ENCODE measurements at places on chromosomes 2 and 18.

DNA sequence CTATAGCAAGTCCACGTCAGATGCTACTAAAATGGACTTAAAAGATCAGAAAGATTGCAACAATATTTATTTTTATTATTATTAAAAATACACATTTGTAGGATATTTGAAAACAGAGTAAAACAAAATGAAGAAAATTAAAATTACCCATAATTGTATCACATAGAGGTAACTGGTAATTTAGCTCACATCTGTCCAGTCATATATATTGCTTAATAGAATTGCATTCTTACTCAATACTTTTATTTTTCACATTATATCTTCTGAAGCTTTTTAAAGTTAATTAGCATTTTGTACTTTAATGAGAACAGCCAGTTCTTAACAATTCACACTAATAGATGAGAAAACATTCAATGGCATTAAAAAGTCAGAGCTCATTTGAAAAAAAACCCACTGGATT is 11.5 kb upstream of the RNF144A start:
- DNase-seq: no peak

GRCh38 chr2:142946941-142947340 is 69.5 kb downstream of the KYNU start:
- DNase-seq: no peak

- no peak for DNase-seq
Measured at GRCh38 chr2:37881397-37881796, 43.7 kb upstream of the RMDN2 start.

DNA sequence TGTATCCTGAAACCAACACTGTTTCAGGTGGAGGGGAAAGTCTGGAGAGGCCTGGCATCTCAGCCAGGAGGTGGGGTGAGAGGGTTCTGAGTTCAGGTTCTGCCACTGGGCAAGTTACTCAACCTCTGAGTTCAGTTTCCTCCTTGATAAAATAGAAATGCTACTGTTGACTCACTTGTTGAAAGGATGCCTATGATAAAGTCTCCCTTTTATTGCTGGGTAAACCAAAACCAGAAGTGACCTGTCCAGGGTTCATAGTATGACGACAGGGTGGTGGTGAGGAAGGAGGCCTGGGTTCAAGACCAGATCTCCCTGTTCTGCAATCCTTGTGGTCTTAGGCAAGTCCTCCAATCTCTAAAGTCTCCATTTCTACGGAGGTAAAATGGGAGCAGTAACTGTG is 232.7 kb downstream of the PRKCE start:
- DNase-seq: no peak

DNA sequence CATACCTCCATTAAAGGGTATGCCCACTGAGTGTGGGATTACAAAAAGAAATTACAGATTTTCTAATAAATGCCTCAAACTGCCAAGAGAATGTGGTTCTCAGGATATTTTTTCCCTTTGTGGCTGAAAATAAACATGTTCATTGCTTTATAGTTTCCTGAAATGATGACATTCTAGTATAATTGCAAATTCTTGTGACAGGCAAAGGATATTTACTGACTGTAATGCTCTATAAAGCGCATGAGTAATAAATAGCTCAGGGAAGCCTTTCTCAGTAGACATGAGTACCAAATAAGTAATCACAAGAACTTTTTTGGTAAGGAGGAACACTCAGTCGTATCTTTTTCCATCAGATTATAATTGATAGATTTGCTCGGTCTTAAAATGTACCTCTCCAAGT is 72.3 kb downstream of the FTCDNL1 start:
- DNase-seq: no peak

DNA sequence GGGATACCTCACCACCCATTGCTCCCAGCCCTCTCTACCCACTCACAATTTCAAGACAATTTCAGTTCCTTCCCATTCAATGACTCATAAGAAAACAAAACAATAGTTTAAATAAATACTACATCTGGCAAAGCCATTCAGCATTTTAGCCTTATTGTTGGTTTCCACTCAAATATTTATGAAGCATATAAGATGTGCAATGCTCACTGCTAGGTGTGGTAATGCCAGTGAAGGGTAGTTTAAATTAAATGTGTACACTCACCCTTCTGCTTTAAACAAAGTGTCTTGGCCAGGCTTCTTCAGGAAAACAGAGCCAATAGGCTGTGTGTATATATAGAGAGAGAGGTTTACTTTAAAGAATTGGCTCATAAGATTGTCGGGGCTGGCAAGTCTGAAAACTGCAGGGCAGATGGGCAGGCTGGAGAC is 37.0 kb downstream of the INO80C start:
- no peak for DNase-seq

DNA sequence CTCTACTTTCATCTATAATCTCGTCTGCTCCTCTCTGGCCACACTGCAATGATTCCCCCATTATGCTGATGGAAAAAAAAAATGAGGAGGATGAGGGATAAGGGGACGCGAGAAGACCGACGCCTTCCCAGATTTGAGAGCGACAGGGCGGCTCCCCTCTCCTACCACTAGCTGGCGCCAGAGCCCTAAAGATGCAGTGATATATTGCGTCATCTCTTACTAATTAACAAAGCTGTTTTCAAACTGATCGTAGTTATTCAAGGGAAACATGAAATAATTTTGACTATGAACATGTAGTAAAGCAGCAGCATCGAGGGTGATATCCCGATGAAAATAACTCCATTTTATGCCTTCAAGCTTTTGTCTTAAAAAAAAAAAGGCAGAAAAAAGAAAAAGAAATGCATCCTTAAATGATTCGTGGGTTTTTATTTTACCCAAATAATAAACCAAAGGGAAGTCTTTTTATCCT is 48.0 kb upstream of the HNRNPA3 start:
- peak; percentile 53 for DNase-seq

GRCh38 chr18:23036660-23037201 is 98.6 kb upstream of the CABLES1 start:
- DNase-seq: no peak

DNA sequence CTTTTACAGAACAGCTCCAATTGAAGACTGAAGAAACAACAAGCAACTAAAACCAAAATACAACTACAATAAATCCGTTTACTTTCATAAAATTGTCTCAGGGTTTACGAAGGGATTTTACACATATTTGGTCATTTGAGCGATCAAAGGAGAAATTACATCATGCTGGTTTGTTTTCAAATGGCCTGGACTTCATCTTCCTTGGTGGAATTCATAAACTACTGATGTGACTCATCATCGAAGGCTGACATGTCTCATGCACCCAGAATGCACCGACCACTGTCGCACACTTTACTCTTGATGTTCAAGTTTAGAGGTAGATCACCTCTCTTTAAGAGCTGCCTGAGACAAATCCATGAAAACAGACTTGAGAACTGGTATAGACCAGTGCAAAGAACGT is 25.6 kb upstream of the PMAIP1 start:
- DNase-seq: no peak

DNA sequence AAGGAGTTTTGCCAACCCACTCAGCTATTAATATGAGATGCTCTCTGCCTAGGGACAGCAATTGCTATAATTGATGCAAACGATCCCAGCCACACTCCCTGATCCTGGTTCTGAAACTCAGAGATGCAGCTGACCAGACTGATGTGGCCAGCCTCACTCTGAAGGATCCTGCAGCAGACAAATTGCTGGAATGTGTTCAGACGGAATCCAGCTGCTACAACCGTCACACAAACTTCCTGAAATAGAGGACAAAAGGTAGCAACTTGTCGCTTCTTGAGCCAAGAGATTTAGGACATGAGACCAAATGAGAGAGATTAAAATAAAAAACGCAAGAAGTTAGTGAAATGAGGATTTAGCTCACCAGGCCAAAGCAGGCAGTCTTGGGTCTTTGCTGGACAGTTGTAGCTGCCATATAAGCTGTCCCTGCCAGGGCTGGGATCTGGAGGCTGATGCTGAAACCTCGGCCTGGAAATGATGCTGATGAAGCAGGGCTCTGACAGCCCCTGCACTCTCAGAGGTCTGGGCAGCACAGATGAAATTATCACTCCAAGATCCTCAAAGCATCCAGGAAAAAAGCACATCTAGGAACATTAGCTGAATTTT is 8.3 kb upstream of the YWHAQ start:
- DNase-seq: no peak

GRCh38 chr2:129936334-129936934 is 43.0 kb upstream of the RAB6C start:
- peak; percentile 21 for DNase-seq

- DNase-seq: no peak
Measured at GRCh38 chr2:219538504-219538951, 5.1 kb downstream of the CHPF start.

- no peak for DNase-seq
Measured at GRCh38 chr2:237073552-237073951, 12.1 kb upstream of the COPS8 start.

- DNase-seq: no peak
Measured at GRCh38 chr2:157874997-157875640, 1.0 kb downstream of the ACVR1 start.

- no peak for DNase-seq
Measured at GRCh38 chr2:172995323-172996244, 80.1 kb upstream of the MAP3K20 start.

- DNase-seq: no peak
Measured at GRCh38 chr2:70474256-70474848, 79.3 kb downstream of the TGFA start.

DNA sequence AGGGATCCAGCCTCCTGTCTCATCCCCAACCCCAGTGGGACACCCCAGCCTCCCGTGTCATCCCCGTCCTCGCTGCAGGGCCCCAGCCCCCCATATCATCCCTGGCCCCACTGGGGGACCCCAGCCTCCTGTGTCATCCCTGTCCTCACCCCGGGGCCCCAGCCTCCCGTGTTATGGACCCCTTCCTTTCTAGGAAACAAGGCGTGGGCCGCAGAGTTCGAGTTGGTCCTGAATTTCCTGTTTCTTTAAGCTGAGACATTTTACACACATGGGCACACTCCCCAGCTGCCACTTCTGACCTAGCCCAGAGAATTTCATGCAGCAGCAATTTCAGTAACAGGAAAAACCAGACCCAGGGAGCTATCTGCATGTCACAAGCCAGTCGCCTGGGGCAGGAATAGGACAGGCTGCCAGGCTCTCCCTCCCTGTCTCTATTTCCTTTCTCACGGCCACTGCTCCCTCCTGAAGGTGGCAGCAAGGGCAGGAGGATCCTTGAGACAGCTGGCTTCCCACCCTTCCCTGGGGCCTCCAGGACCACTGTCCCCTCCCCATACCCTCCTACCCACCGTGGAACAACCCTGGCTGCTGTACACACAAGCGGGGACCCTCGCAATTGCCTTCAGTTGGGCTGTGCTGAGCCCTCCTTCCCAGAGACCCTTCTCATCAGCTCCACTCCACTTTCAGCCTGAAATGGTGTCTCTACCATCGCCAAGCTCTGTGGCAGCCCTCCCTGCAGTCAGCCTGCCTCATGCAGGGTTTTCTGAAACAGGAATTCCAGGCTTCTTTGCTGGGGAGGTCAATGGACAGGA is 141.9 kb upstream of the ID2 start:
- no peak for DNase-seq

DNA sequence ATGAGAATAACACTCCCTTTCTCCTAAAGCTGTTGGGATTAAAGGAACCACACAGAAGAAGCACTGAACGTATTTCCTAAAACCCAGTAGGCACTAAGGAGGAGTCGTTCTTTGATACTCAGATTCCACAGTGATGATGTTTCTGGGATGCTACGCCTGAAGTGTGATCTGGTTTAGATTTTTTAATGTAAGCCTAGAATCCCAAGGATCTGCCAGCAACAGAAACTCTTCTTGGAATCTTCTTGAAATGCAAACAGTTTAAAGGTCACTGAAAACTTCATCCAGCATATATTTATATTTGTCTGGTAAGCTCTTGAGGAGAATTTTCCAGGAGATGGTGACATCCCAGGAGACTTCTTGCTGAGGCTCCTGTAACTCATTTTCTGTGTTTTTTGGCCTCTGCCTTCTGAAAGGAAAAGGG is 247.6 kb upstream of the TRIB2 start:
- DNase-seq: no peak

- no peak for DNase-seq
Measured at GRCh38 chr18:60096428-60096827, 196.6 kb downstream of the PMAIP1 start.

- DNase-seq: no peak
Measured at GRCh38 chr2:98806236-98806697, 75.3 kb upstream of the MGAT4A start.

DNA sequence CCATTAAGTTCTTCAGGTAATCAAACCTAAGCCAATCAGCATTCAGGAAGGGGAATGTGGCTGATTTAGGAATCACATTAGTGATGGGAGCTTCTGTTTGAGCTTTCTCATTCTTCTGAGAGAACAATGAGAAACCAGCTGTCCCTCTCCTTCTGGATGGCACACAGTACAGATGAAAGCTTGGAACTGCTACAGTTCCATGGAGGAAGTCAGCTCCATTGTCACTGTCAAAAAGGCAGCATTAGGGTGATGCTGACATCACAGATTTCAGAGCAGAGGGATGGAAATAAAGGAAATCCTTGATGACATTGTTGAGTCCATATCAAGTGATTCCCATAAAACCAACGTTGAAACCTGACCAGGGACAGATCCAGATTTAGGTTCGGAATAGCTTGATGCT is 36.1 kb upstream of the ACYP2 start:
- no peak for DNase-seq

GRCh38 chr18:9325716-9326115 is 8.9 kb upstream of the TWSG1 start:
- DNase-seq: no peak

DNA sequence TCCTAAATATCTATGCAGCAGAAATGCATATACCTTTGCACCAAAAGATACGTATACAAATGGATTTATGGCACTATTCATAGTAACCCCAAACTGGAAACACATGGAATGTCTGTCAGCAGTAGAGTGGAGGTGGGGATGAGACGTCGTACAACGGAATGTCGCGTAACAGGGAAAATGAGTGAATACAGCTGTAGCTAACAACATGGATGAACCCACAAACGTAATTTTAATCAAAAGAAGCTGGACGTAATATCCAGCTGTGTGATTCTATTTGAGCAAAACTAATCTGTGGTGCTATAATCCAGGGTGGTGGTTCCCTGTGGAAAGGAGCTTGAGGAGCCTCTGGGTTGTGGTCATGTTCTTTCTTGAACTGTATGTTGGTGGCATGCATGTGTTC is 89.9 kb downstream of the MTA3 start:
- DNase-seq: no peak

DNA sequence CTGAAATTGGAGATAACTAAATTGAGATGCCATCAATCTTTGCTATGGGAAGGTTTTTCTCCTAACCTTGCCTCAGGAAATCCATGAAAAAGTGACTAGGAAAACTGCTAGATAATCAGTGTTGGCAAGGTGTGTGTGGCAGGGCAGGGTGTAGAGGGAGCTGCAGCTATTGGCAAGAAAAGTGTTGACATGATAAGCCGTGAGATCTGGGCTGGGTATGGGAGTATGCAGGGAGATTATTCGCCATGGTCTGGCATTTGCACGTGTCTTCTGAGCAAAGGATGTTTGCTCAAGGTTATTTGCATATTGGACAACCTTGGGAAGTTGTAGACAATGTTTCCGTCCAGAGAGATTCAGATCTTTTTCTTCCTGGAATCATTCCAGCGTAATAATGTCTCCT is 74.7 kb downstream of the SERPINB8 start:
- DNase-seq: no peak

DNA sequence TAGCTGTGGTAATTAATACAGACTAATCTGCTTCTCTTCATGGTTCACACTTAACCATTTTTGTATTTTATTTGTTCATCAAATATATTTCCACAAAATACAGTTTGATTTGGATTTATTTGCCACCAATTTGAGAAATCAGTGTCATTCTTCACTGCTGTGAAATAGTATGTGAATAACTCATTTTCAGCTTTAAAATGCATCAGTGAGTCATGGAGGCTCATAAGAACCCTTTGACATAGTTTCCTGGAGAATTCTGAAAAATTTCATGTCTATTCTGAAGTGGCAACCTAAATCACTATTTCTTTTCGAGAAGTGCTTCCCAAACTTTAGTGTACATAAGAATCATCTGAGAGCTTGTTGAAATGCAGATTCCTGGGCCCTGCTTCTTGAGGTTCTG is 1026.7 kb upstream of the ACVR2A start:
- DNase-seq: no peak
